ENCODE measurements at places on chromosomes 4 and X. TPM values are rescaled to one million over a fixed set of nuclear protein-coding genes. Genes with fewer than 3 reads are reported as not detected.

The CSN1S1 gene
- not detected for total RNA-seq

- DNase-seq, result no peak
These were observed 41.3 kb downstream of the DOCK11 start for GRCh38 chrX:118536687-118537461.

- DNase-seq, result no peak
These were observed 141.4 kb downstream of the PPP3CA start for GRCh38 chr4:101205916-101206315.

- peak; percentile 60 for DNase-seq
These were observed 163.3 kb upstream of the PRDX4 start for GRCh38 chrX:23503835-23504539.

- no peak for DNase-seq
These were observed 1.5 kb downstream of the TIFA start for GRCh38 chr4:112284166-112284565.

- DNase-seq, result no peak
These were observed 37.5 kb downstream of the PGRMC1 start for GRCh38 chrX:119273420-119274192.

The VAMP7 gene
- total RNA-seq, result 78.3 TPM

DNA sequence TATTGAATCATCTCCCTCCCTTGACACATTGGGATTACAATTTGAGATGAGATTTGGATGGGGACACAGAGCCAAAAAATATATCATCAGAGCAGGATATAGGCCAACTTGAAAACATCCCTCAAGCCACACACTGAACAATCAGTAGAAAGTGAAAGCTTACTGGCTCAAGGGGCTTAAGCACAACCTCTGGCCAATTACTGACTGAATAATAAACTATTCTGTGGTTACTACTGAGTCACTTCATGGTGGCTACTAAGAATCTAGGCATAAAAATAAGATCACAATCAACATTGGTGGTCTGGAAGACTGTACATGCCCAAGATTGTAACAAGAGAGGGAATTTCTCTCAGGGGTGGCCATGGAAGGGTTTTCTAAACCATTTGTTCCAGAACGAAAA is 27.4 kb upstream of the GPR174 start:
- DNase-seq, result no peak

DNA sequence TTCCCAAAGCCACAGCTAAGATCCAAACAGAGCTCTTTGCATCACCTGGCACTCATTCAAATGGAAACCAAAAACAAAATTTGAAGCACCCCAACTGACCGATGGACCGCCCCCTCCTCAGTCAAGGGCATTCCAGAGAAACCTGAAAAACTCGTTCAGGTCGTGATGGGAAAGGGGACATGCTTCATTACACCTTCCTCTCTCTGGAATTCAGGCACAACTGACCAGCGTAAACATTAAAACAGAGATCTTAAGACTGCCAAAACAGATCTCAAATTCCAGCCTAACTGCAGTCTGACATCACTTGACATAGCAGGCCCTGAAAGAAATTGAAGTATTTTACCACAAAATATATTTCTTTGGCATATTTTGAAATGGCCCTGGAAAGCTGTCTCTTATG is 28.5 kb downstream of the PTTG2 start:
- no peak for DNase-seq

DNA sequence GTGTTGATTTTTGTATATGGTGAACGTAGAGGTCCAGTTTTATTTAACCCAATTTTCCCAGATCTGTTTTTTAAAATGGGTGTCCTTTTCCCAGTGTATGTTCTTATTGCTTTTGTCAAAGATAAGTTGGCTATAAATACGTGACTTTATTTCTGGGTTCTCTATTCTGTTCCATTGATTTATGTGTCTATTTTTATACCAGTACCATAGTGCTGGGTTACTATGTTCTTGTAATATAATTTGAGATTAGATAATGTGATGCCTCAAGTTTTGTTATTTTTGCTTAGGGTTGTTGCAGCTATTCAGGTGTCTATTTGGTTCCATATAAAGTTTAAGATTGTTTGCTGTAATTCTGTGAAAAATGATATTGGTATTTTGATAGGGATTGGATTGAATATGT is 749.1 kb upstream of the GRIA3 start:
- no peak for DNase-seq

The ASB9 gene
- total RNA-seq, result 24.5 TPM

The CNGA1 gene
- 0.43 TPM for total RNA-seq

DNA sequence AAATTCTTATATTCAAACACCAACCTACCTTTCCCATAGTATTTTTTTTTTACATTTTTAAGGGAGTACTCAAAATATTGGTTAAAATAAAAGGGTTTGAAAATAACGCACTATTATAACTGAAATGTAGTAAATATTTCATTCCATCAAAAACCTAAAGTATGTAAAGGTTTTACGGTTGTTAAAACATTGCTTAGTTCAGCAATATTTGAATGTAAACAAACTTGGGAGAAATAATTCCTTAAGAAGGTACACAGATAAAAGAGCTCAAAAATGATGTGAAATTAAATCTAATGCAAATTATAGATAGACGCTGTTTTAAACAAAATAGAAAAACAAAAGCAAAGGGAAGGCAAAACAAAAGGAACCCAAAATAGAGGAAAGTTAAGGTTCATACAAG is 1476.9 kb downstream of the PCDH18 start:
- no peak for DNase-seq

- no peak for DNase-seq
These were observed 183.8 kb upstream of the NUDT10 start for GRCh38 chrX:51148848-51149247.

The ZCCHC18 gene
- total RNA-seq, result not detected

The NUDT11 gene
- 30.6 TPM for total RNA-seq

Data from NCI-H460 (cell line).